Stimulated activated CD4-positive, alpha-beta T cell treated with anti-CD3 and anti-CD28 coated beads, Interleukin-1b, Interleukin-23, amount 100 ng/mL, for 1 hour (primary cell): ENCODE measurements at places on chromosomes 7 and 10.
A peak's percentile ranks its signal among the peaks of the same experiment; 100 is the strongest.

DNA sequence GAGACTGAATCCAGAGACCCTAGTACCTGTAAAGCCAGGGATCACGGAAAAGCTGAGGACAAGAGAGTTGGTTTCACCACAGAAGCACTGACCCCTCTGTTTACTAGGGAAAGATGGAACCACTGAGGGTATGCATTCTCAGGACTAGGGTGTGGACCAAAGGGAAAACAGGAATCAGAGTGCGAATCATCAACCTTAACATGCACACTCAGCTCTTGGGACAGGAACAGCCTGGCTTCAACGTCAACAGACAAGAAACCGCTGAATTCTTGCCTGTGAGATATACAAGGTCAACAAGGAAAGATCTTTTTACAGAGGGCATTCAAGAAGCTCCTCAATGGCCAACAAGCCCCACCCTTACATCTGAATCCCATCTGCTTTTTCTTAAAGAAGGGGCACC lies 14.9 kb downstream of the TNRC18 start:
- no peak for DNase-seq

DNA sequence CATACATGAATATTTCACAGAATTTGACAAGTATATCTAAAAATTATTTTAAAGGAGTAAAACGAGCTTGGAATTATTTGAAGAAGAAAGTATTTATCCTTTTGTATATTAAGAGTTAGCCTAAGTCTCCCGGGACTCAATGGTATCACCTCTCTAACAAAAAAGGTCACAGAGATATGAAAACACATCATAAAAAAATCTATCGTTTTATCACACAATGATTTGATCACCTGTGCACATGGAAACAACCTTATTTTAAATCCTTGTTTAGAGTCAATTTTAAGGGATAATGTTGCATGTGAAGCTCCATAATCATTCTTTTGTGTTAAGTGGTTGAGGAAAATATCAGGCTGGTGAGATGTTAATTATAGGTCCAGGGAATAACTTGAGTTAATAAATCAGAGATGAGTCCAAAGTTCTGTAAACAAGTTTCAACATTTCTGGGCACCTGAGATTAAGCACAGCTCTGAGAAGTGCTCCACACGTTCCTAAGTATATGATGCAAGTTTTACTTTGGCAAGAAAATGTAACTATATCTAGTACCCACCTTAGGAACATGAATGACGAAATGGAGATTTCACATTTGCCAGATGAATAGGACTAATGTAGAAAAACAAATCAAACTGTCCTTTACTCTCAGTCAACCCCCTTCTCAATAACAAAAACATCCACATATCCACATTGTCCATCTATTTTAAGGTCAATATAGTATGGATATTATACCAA lies 148.5 kb upstream of the AKR1E2 start:
- DNase-seq: no peak

DNA sequence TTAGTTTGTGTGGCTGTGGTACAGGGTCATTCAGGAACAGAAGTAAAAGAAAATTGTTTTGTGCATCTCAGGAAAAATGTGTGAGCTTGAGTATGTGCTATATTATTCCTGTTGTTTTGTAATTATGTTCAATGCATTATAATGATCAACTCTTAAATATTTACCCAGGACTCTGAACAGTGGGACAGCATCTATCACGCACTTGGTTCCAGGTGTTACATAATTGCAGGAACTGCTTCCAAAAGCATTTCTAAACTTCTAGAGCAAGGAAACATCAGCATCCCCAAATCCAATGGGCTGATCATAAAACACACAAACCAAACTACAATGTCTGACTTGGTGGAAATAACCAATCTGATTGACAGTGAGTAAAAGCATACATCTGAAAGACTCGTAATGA lies 26.6 kb downstream of the ENO4 start:
- DNase-seq: no peak

- DNase-seq: no peak
Observed at GRCh38 chr10:59877191-59877671, 29.1 kb downstream of the CCDC6 start.

DNA sequence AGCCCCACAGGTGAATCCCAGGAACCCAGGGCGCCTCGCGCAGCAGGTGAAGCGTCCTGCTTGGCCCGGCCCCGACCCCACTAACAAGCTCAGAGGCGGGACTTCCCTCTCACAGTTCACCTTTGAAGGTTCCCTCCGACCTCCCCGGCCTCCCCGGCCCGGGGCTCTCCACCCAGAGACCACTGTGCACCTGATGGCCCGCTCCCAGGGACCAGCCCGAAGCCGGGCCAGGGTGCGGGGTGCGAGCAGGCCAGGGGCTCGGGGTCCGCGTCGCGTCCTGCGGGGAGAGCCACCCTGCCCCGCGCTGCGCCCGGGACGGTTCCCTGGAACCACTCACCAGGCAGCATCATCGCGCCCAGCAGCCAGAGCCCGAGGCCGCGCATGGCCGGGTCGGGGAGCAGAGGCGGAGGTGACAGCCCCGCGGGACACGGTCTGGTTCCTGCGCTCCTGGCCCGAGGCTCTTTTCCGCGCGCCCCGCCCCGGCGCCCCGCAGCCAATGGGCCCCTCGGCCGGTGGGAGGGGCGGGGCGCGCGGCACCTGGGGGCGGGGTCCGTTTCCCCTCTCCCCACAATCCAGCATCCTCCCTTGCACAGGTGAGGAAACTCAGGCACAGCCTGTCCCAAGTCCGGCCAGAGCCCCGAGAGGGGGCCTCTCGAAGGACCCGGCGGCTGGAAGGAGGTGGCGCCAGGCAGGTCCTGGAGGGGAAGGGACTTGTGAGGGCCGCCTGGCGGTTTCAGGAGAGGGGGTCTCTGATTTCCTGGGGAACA lies at the start of gene ADAM8:
Gene ADAM8, minus strand, starts transcription at position 434 of the 767 bp plus-strand sequence. Its CDS starts 51 bp downstream, at position 383.
- peak; percentile 49 for DNase-seq

DNA sequence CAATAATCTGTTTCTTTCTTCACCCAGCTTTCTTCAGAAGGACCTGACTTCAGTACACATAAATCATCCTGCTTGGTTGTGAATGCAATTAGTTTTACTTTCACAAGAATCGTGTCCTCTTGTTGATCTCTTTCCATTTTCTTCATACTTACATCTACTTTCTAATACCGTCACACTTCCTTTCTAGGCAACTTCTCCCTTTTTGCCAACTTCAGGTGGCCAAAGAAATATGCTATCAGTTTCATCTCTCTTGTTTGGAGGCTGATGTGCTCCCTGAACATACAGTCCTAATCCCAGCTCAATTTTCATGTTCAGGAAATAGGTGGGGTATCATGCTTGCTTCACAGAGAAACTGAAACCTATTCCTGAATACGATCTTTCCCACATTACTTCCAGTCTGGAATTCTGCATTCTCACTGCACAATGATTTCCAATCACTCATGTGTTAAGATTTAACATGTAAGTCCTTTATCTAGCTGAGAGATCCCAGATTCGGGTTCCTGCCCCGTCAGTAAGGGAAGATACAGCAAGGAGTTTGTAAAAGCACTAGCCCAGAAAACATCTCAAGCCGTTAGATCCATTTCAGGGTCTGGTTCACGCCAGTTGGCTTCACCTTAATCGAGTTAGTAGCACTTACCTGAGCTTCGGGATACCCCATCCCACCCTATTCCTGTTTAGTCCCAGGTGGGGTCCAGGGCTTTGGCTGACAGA lies 994 bp downstream of the SLC25A28 start:
- DNase-seq: no peak

- no peak for DNase-seq
Observed at GRCh38 chr10:85862771-85863170, 503.8 kb downstream of the GRID1 start.

- no peak for DNase-seq
Observed at GRCh38 chr10:130160775-130161174, 24.6 kb downstream of the GLRX3 start.

DNA sequence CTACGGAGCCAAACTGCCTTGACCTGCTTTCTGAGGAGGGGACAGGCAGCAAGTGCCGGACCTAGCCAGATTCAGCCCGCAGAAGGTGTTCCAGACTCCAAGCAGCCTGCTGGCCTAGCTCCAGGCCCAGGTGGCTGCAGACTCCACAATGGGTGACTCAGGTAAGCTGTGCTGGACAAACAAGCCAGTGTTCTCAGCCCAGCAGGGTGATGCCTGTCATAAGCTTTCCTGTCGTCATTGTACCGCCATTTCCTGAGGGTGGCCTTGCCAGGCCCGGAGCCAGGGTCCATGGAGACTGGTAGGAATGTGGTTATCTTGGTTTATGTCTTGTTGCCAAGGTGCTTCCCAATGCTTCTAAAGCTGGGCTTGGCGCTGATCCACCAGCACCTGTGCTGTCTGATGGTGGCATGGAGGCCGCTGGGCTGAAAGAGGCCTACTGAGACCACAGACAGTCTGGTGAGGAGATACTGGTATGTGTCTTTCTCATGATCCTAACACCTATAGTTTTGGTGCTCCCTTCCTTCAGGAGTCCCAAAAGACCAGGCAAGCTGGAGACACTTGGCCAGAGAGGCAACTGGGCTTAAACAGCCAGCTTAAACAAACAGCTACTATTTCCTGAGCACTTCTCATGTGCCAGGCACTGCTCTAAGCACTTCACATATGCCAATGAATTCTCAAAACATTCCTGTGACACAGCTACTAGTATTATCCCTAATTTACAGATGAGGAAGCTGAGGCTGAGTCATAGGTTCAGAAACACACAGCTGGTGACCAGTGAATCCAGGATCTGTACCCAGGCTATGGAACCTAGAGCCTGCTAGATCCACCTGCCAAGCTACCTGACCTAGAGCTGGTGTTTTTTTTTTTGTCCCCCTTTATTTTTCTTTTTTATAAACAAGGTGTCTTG lies 42.0 kb downstream of the ZC3HC1 start:
- no peak for DNase-seq

GRCh38 chr7:25389489-25390106 lies 161.3 kb upstream of the NPVF start:
- DNase-seq: no peak

GRCh38 chr10:119320981-119321380 lies 113.6 kb downstream of the GRK5 start:
- no peak for DNase-seq

- no peak for DNase-seq
Observed at GRCh38 chr10:107085665-107086525, 78.6 kb downstream of the SORCS1 start.

DNA sequence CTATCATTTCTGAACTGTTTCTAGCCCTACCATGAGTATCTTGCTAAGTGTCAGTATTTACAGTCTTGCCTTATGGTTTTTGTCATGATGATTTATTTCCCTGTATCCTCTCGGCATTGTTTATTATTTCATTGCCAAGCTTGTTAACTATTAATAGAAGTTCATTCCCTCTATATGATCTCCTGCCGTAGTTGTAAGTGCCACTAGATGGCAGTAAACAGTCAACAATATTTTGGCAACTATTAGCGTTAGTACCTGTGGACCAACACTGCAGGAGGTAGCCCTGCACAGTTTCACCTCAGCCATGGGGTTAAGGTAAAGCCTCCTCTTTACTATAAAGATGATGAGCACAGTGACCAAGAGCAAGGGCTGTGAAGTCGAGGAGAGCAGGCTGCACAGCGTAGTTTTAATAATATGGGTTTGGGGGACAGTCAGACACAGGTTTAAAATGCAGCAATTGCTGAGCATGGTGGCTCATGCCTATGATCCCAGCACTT lies 26.1 kb upstream of the CCNJ start:
- no peak for DNase-seq

DNA sequence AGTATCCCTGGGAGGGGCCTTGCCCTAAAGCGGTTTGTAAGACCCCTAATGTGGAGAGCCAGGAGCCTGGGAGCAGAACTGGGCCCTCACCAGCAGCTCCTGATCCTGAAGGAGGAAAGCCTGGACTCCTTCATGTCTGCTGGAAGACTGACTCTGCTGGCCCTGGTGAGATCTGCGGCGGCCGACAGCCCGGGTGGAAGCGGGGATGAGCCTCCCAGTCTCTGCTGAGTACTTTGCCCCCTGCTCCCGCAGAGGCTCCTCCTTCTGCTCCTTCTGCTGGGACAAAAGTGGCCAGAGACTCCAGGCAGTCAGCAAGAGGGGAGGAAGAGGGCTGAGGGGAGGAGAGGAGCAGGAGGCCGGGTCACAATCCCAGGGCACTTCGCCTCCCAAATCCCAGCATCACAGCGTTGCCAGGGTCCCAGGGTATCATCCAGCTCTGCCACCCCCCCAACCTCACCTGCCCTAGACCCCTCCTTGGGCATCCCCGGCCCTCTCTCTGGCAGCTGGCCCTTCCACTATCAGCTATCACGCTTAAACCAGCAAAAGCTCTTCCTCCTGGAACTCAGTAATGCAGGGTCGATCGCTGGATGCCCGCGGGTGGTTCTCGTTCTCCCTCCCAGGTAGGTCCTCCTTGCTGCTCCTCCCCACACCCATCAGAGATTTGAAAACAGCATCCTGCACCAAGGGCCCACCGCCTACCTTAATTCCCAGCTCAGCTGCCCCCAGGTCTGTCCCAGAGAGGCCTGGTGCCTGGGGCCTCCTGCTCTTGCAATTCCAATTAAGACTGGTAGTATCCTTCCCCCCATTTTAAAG lies 7.9 kb downstream of the TBATA start:
- no peak for DNase-seq

- DNase-seq: peak; percentile 23
Observed at GRCh38 chr7:1054861-1055450, 10.6 kb downstream of the GPR146 start.

DNA sequence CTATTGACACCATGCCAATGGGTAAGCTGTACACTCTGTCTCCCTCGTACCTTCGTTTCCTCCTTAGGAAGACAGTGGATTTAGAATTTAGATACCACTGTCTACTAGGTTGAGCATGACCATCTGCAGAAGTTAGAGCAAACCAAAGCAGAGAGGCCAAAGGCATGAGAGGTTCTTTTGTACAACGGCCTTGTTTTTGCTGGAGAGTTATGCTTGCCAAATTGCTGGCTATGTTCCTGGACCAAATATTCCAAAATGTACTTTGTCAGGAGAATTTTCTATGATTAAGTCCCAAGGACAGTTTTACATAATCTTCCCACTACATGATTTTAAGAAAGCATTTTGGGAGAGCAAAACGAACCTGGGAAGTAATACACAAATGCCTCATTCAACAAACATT lies 47.9 kb upstream of the PLCE1 start:
- no peak for DNase-seq

DNA sequence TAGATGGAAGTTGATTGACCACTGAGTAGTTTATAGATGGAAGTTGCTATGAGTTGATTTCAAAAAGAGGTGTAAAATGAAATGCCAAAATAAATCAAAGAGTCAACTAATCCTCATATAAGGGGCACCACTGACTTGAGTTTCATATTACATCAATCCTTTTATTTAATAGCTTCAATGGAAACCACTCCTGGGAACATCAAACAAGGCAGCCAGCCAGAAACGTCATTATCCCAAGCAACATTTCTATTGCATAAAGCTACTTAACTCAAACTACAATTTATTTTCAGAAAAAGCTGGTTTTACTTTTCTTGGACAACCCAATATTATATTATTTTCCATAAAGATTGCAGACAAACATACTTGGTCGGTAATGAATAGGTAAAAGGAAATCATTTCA lies 162.1 kb downstream of the TSPAN12 start:
- no peak for DNase-seq

- DNase-seq: no peak
Observed at GRCh38 chr7:95011146-95011928, 103.9 kb downstream of the PPP1R9A start.
